ENCODE measurements at places on chromosomes 11 and 22. TPM values are rescaled to one million over a fixed set of nuclear protein-coding genes. Genes with fewer than 3 reads are reported as not detected.
A peak's percentile ranks its signal among the peaks of the same experiment; 100 is the strongest.

DNA sequence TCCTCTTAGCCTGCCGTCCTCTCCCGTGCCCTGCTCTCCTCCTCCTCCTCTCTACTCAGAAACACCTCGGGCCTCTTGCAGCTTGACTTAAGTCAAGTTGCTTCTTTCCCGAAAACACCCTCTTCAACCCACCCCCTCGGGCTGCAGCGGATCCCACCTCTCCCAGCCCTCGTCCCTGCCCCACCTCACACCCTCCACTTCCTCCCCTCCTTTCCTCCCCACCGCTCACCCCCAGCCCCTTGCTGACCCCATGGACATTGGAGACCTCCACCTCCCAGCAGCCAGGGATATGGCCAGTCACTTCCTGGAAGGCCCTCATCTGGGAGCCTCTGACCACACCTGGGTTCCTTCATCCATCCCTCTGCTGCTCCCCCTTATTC, 8.5 kb upstream of the CYTH4 start:
- no peak for DNase-seq
- no peak overlapping the region for H3K27ac ChIP-seq
- no peak overlapping the region for H3K4me3 ChIP-seq
- H3K27me3 ChIP-seq: no peaks in the 10 kb centered on the region
- H3K4me1 ChIP-seq: peaks cover 11% of the 10 kb centered on the region

DNA sequence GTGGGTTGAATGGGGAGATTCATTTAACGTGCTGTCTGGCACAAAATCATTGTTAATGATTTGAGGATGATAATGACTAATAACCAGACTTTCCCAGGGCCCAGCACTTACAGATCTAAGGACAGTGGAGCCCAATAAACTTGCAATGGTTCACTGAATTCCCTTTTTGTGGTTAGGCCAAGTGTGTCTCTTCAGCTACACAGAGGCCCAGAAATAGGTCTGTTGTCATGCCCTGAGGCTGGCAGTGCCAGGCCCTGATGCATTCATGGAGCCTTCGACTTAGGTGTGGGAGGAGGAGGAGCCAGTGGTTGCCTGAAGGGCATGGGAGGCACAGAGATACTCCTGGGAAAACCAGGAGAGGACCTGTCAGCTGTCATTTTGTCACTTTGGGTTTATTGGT, 56.1 kb downstream of the KIAA1671 start:
- no peak overlapping the region for H3K27ac ChIP-seq
- no peaks in the 10 kb centered on the region for H3K4me1 ChIP-seq
- H3K36me3 ChIP-seq: no peaks in the 10 kb centered on the region

DNA sequence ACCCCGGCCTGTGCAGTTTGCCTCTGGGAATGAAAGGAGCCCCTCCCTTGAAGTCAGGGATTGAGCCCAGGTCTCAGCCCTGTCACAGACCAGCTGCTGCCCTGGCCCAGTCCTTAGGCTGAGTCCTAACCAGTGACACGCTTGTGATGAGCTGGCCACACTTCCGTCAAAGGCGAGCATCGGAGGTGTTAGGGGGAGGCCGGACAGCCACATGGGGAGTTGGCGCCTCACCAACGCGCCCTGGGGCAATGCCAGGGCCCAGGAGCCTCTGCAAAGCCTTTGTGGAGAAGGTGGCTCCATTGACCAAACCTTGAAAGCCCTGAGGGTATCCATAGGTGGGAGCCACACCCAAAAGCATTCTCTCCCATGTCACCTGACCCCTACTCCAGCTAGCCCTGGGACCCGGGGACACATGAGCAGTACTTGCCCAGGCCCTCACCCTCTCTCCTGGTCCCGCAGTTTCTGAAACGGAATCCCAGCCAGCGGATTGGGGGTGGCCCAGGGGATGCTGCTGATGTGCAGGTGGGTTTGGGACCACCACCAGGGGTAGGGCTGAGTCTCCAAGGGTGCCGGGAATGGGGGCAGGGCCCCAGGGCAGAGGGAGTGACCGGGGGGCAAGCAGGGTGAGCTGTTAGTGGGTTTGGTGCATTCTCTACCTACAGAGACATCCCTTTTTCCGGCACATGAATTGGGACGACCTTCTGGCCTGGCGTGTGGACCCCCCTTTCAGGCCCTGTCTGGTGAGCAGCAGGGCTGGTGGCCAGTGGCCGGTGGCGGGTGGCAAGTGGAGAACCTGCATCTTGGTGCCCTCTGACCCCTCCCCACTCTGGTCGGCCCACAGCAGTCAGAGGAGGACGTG, 3.7 kb downstream of the PTPRCAP start:
- DNase-seq: no peak
- H3K36me3 ChIP-seq: no peaks in the 10 kb centered on the region
- no peak overlapping the region for H3K4me3 ChIP-seq
- peaks cover 7% of the 10 kb centered on the region for H3K4me1 ChIP-seq

GRCh38 chr11:92272651-92273050, 48.0 kb downstream of the FAT3 start:
- no peak for DNase-seq
- H3K4me1 ChIP-seq: peaks cover 41% of the 10 kb centered on the region
- H3K36me3 ChIP-seq: no peaks in the 10 kb centered on the region

GRCh38 chr22:50489363-50490243, 2.9 kb downstream of the MIOX start:
- DNase-seq: no peak
- H3K36me3 ChIP-seq: no peaks in the 10 kb centered on the region
- H3K4me1 ChIP-seq: no peaks in the 10 kb centered on the region
- H3K27ac ChIP-seq: no peak overlapping the region
- no peak overlapping the region for H3K4me3 ChIP-seq

DNA sequence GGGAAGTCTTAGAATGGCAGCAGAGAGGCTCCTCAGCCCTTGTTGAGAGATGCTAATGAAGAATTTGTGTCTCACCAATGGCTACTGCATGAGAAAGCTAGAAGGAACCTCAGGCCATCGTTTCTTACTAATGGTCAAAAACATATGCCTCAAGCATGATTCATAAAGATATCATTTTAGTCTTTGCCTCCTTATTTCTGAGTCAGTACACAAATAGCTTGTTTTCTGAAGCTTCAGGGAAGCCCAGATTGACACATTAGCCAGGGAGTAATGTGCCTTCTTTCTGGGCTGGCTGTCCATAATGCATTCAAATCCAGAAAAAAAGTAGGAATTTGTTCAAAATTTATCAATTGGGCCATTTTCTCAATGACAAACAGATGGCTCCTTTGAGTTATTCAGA, 169.4 kb upstream of the ZBED5 start:
- DNase-seq: peak; percentile 94
- H3K36me3 ChIP-seq: no peaks in the 10 kb centered on the region
- H3K27me3 ChIP-seq: no peaks in the 10 kb centered on the region

GRCh38 chr11:112961146-112961668, at the start of gene NCAM1:
Gene NCAM1, plus strand, starts transcription at chr11:112961420.
- DNase-seq: peak; percentile 36
- no peaks in the 10 kb centered on the region for H3K4me1 ChIP-seq
- peak within 1 kb of the TSS; percentile 65 for H3K4me3 ChIP-seq
- H3K27me3 ChIP-seq: peaks cover 64% of the 10 kb centered on the region
- H3K36me3 ChIP-seq: no peaks in the 10 kb centered on the region
- no peak within 1 kb of the TSS for H3K27ac ChIP-seq

DNA sequence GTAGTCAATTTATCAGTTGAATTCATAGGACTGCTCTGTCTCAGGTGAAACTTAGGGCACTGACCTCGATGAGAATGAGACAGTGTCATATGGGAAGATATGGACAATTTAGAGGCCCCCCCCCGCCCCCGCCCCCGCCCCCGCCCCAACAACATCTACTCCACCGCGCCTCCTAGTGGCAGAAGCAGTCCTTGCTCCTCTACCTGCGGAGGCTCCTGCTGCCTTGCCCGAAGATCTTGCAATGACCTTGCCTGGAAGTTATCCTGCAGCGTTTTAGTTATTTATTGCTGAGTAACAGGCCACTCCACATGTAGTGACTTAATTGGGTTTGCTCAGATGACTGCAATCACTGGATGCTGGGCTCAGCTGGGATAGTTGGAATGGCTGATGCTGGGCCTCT, 15.2 kb downstream of the SERPINH1 start:
- no peak overlapping the region for H3K4me3 ChIP-seq
- H3K36me3 ChIP-seq: peaks cover 20% of the 10 kb centered on the region
- no peak overlapping the region for H3K27ac ChIP-seq
- no peaks in the 10 kb centered on the region for H3K27me3 ChIP-seq

DNA sequence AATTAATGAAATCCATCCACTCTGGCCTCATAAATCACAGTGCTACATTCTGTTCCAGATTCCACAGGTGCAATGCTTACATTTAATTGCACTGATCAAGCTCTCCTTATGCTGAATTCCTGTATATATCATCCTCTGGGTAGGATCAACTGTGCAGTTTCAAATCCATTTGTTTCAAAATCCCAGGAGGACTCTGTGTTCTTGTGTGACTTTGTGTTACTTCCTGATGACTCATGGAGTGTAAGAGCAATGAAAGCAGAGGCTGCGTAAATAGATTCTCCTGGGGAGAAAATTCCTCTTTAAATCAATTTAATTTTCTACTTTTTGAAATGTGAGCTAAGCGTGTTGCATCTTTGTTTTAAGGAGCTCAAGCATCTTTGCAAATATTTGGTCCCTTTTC, 752.7 kb downstream of the METTL15 start:
- H3K27ac ChIP-seq: no peak overlapping the region
- H3K27me3 ChIP-seq: no peaks in the 10 kb centered on the region
- peak; percentile 60 for DNase-seq
- 0 out of 2 replicates have a peak, but pooled peaks cover 14% of the 10 kb centered on the region for H3K4me1 ChIP-seq
- no peaks in the 10 kb centered on the region for H3K36me3 ChIP-seq
- no peak overlapping the region for H3K4me3 ChIP-seq

DNA sequence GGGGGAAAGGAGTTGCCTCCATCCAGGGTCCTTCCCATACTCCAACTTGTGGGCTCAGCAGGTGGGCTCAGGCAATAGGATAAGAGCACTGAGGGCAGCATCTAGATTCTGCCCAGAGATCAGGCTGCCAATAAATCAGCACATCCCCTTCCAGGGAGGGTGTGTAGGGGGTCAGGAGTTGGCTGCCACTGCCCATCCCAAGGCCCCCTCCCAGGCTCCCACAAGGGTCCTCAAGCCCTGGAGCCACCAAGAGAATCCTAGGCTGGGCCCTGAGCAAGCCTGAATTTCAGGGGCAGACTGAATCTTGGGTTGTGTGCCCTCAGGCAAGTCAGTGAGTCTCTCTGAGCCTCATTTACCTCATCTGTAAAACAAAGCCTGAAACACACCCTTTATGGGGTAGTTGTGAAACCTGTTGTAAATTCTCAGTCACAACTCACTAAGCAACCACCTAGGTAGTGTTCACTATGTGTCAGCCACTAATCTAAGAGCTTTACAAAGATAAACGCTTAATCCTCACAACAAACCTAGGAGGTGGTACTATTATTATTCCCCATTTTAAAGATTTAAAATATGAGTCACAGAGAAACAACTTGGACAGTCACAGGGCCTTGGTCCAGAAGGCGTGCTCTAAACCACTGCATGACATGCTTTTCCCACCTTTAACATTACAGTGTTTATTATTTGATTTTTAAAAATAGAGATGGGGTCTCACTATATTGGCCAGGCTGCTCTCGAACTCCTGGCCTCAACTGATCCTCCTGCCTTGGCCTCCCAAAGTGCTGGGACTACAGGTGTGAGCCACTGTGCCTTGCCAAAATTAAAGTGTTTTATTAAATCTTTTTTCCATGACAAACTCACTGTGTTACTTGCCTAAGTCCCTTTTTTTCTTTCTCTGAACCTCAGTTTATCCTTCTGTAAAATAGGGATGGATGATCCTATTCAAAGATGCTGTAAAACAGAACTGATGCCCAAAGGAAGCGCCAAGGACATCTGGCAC, 36.2 kb downstream of the LMO1 start:
- H3K27ac ChIP-seq: no peak overlapping the region
- no peaks in the 10 kb centered on the region for H3K4me1 ChIP-seq
- H3K27me3 ChIP-seq: no peaks in the 10 kb centered on the region
- DNase-seq: peak; percentile 50
- H3K4me3 ChIP-seq: no peak overlapping the region
- no peaks in the 10 kb centered on the region for H3K36me3 ChIP-seq

DNA sequence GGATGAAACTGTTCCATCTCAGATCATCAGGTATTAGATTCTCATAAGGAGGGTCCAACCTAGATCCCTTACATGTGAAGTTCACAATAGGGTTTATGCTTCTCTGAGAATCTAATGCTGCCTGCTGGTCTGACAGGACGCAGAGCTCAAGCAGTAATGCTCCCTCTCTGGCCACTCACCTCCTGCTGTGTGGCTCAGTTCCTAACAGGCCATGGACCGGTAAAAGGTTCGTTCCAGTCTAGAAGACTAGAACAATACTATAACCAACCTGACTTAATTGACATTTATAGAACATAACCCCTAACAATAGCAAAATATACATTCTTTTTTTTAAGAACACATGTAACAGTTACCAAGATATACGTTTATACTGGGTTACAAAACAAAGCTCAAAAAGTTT, 45.8 kb downstream of the ATG16L2 start:
- no peak for DNase-seq
- no peaks in the 10 kb centered on the region for H3K36me3 ChIP-seq
- peaks cover 29% of the 10 kb centered on the region for H3K4me1 ChIP-seq
- H3K27ac ChIP-seq: no peak overlapping the region

The TRIM77 gene
- not detected for total RNA-seq

DNA sequence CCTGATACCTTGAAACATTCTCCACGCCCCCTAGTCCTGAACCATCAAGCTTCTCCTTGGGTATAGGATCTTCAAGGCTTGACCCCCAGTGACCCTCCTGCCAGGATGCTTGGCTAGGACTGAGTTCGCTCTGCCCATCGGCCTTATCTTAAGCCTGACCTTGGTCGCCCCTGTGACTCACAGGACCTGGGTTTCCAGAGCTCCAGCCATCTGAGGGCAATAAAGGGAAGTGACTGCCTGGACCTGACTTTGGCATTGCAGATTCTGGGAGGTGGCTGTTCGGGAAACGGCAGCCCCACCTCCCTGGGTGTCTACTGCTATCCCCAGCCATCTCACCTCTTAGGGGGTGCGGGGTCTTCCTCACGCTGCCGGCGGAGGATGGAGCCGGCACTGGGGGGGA, 15.4 kb downstream of the CARD10 start:
- no peaks in the 10 kb centered on the region for H3K27me3 ChIP-seq
- H3K4me3 ChIP-seq: no peak overlapping the region
- H3K27ac ChIP-seq: no peak overlapping the region
- H3K4me1 ChIP-seq: peaks cover 10% of the 10 kb centered on the region
- H3K36me3 ChIP-seq: no peaks in the 10 kb centered on the region

The SHANK3 gene
- 0.51 TPM for total RNA-seq

- DNase-seq: peak; percentile 98
- peaks cover 25% of the 10 kb centered on the region for H3K4me1 ChIP-seq
- H3K27ac ChIP-seq: peak overlapping the region; percentile 98
- H3K27me3 ChIP-seq: no peaks in the 10 kb centered on the region
Measured at GRCh38 chr11:46710821-46711269, 8.2 kb upstream of the F2 start.

The KDM4F gene
- not detected for total RNA-seq
